Activated T-helper 1 cell treated with anti-CD3 and anti-CD28 coated beads, Interleukin-12 subunit alpha, Interleukin-12 subunit beta, Interleukin-2, Interleukin-4 antibody, amounts not matched to agents 30 ng/mL and 10 ng/mL and 1 ng/mL, durations not matched to agents 14 hours and 24 hours and 36 hours (primary cell): ENCODE measurements at places on chromosomes 5 and 9.

DNA sequence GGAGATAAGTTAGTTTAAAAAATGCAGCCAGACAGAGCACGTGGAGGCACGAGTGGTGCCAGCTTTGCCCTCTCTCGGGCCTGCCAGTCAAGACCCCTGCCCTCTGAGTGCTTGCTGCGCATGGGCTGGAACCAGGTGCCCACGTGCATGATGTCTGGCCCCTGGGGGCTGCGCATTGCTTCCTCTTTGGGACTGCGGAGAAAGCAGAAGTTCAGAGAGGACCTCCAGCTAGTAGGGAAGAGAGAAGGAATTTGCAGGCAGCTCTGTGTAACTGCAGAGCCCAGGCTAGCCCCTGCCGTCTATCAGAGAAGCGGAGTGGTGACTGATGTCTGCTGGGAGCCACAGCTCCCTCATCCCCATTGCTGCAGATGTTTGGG lies 9.7 kb upstream of the RNU6ATAC start:
- no peak overlapping the region for H3K27ac ChIP-seq
- H3K4me3 ChIP-seq, result no peak overlapping the region
- DNase-seq, result no peak
- H3K4me1 ChIP-seq, result no peaks in the 10 kb centered on the region

DNA sequence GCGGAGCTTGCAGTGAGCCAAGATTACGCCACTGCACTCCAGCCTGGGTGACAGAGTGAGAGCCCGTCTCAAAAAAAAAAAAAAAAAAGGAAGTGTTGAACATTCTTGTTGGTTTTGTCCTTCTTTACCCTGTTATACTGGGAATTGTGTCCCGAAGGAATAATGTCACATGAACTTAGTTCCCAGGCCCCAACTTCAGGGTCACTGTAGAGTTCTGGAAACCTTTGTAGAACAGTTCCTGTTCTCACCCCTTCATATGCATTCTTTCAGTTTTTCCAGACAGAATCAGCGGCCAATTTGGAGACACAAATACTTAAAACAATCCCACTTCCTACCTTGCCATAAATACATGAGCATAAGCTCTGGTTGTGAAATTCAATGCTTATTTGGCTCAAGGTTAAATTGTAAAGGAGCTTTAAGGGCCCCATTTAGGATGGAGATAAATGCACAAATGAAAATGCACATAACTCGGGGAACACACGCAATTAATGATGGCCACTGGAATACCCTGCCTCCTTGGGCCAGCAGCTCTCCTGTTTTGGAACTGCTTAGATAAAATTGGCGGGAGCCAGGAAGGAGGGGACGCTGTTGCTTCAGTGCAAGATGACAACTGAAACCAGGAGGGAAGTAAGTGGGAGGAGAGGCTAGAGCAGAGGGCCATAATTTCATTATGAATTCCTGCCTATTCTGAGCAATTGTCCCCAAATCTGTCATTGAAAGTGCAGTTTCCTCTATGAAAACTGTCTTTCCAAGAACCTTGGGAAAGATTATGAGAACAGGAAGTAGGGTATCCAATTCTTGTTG lies 153.7 kb downstream of the FGF1 start:
- no peak overlapping the region for H3K4me3 ChIP-seq
- no peaks in the 10 kb centered on the region for H3K27me3 ChIP-seq
- no peaks in the 10 kb centered on the region for H3K4me1 ChIP-seq
- no peak overlapping the region for H3K27ac ChIP-seq
- no peak for DNase-seq
- H3K36me3 ChIP-seq, result no peaks in the 10 kb centered on the region

- H3K36me3 ChIP-seq, result no peaks in the 10 kb centered on the region
- no peak for DNase-seq
- H3K4me3 ChIP-seq, result no peak overlapping the region
Observed at GRCh38 chr5:135319928-135320606, 79.0 kb downstream of the MACROH2A1 start.

- H3K4me1 ChIP-seq, result peaks cover 73% of the 10 kb centered on the region
- H3K4me3 ChIP-seq, result no peak overlapping the region
- H3K27me3 ChIP-seq, result peaks cover 8% of the 10 kb centered on the region
- H3K36me3 ChIP-seq, result peaks cover 41% of the 10 kb centered on the region
- peak; percentile 46 for DNase-seq
- H3K27ac ChIP-seq, result peak overlapping the region; percentile 62
Observed at GRCh38 chr5:134138416-134139376, 24.2 kb downstream of the TCF7 start.

DNA sequence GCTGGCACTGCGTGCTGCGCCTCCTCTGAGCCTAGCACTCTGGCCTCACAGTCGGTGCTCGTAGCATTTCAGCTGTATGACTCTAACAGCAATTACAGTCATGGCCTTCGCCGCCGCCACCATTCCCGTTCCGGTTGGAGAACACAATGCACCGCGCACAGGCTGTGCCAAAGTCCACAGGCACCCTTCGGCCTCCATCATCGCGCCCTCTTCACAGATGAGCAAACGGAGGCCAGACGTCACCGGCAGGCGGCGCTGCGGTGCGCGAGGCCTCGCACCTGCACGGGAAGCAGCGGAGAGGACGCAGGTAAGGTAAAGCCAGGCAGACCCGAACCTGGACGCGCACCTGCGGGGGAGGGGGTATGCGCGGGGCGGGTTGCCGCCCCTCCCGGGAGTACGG lies 128.9 kb downstream of the BARX1 start:
- H3K4me3 ChIP-seq, result no peak overlapping the region
- peaks cover 4% of the 10 kb centered on the region for H3K4me1 ChIP-seq
- peaks cover 28% of the 10 kb centered on the region for H3K27me3 ChIP-seq

GRCh38 chr5:72746736-72747135 lies 69.7 kb upstream of the TNPO1 start:
- H3K4me1 ChIP-seq, result no peaks in the 10 kb centered on the region
- no peak overlapping the region for H3K4me3 ChIP-seq
- DNase-seq, result no peak
- H3K27me3 ChIP-seq, result peaks cover 4% of the 10 kb centered on the region
- no peak overlapping the region for H3K27ac ChIP-seq
- H3K36me3 ChIP-seq, result no peaks in the 10 kb centered on the region

GRCh38 chr5:163619951-163620350 lies 114.5 kb downstream of the MAT2B start:
- no peaks in the 10 kb centered on the region for H3K4me1 ChIP-seq
- H3K27ac ChIP-seq, result no peak overlapping the region
- no peak overlapping the region for H3K4me3 ChIP-seq

DNA sequence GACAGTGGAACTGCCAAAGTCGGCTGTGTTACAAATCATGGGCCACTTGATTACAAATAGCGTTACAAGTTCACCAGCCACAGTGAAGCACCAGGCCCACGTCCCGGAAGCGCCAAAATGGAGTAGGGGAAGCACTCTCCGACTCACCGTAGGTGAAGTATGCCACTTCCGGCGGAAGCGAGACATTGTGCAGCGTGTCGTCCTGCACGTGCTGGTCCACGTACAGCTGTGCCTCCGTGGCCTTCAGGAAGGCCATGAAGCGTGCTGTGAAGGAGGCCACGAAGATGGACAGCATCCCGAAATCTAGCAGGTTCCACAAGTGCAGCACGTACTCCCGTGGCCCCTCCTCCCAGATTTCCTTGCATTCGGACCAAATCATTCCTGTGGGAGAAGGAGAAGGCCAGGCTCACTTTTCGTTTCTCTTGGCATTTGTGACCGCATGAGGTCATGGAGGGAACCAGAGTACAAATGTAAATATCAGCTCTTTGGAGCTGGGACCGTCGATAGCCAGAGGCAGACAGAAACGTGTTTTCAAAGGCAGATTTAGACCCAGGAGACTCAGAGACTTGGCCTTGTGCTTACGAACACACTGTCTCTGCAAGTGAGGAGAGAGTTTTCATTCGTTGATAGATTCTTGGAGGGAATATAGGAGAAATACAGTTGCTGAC lies 58.7 kb upstream of the SMIM32 start:
- no peaks in the 10 kb centered on the region for H3K36me3 ChIP-seq
- H3K4me1 ChIP-seq, result no peaks in the 10 kb centered on the region
- no peak overlapping the region for H3K4me3 ChIP-seq
- H3K27ac ChIP-seq, result no peak overlapping the region

GRCh38 chr5:9547122-9547947 lies 1.5 kb upstream of the SEMA5A start:
- H3K36me3 ChIP-seq, result no peaks in the 10 kb centered on the region
- no peak overlapping the region for H3K4me3 ChIP-seq
- no peaks in the 10 kb centered on the region for H3K4me1 ChIP-seq
- no peak overlapping the region for H3K27ac ChIP-seq

- H3K27ac ChIP-seq, result no peak overlapping the region
- H3K4me1 ChIP-seq, result no peaks in the 10 kb centered on the region
- DNase-seq, result no peak
- H3K4me3 ChIP-seq, result no peak overlapping the region
- H3K36me3 ChIP-seq, result no peaks in the 10 kb centered on the region
Observed at GRCh38 chr9:134683714-134684374, 42.2 kb downstream of the COL5A1 start.
